A375 (cell line): ENCODE measurements at places on chromosomes 11 and 22. TPM values are rescaled to one million over a fixed set of nuclear protein-coding genes. Genes with fewer than 3 reads are reported as not detected.

The TTC36 gene
- 0.38 and 2.7 TPM in 2 replicates for total RNA-seq

The PDGFB gene
- 3.8 and 5.5 TPM in 2 replicates for total RNA-seq

The MOGAT2 gene
- total RNA-seq = not detected in 2 replicates

The DNAJB7 gene
- not detected in 2 replicates for total RNA-seq

The SMIM38 gene
- 0.30 and 0.66 TPM in 2 replicates for total RNA-seq

The SCN3B gene
- total RNA-seq = not detected in 2 replicates

The LIF gene
- 40.2 and 43.6 TPM in 2 replicates for total RNA-seq

The UBTFL1 gene
- total RNA-seq = not detected in 2 replicates

The RBFOX2 gene
- total RNA-seq = 62.4 and 81.8 TPM in 2 replicates

The PRDX5 gene
- 418 and 488 TPM in 2 replicates for total RNA-seq

The CHKB gene
- 19.5 and 20.7 TPM in 2 replicates for total RNA-seq

The HEPHL1 gene
- total RNA-seq = not detected in 2 replicates

The RAB3IL1 gene
- total RNA-seq = 2.8 and 3.7 TPM in 2 replicates

The MIOX gene
- 0.34 TPM in 1 of 2 replicates, not detected in the other for total RNA-seq

The MUC5AC gene
- under 0.01 and 0.08 TPM in 2 replicates for total RNA-seq

The SMTNL1 gene
- total RNA-seq = not detected in 2 replicates

The OR8B2 gene
- total RNA-seq = not detected in 2 replicates

The TBC1D10A gene
- 9.5 and 11.5 TPM in 2 replicates for total RNA-seq

The C11orf65 gene
- total RNA-seq = 0.23 and 0.58 TPM in 2 replicates

The SYCE3 gene
- total RNA-seq = not detected in 2 replicates

The CARD10 gene
- 35.8 and 36.7 TPM in 2 replicates for total RNA-seq
